Dermis lymphatic vessel endothelial cell (primary cell): ENCODE measurements at places on chromosomes 16 and 17. TPM values are rescaled to one million over a fixed set of nuclear protein-coding genes. Genes with fewer than 3 reads are reported as not detected.

KRTAP9-8 gene
- total RNA-seq, result not detected in 2 replicates

SDR42E1 gene
- total RNA-seq, result 1.7 and 4.5 TPM in 2 replicates

PDE6G gene
- 1.2 and 4.3 TPM in 2 replicates for total RNA-seq

C17orf67 gene
- 3.1 and 6.0 TPM in 2 replicates for total RNA-seq
